Activated CD8-positive, alpha-beta memory T cell treated with anti-CD3 and anti-CD28 coated beads, Interleukin-2, amount 50 U/mL, for 4 hours (primary cell): ENCODE measurements at places on chromosomes 13 and 19.

DNA sequence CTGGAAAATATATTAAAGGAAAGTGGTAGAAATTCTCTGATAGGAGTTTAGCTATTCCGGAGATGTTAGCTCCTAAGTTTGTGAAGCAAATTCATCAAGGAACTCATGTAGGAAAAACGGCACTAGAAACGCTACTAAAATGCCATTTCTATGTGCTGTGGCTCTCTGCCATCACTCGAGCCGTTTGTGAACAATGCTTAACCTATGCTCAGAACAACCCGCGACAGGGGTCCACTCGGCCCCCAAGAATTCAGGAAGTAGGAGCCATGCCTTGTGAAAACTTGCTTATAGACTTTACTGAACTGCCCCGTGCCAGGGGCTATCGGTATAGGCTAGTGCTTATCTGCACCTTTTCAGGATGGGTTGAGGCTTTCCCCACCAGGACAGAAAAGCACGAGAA lies 14.2 kb upstream of the SLC15A1 start:
- DNase-seq = no peak

GRCh38 chr13:84645196-84646012 lies 763.1 kb upstream of the SLITRK1 start:
- no peak for DNase-seq

DNA sequence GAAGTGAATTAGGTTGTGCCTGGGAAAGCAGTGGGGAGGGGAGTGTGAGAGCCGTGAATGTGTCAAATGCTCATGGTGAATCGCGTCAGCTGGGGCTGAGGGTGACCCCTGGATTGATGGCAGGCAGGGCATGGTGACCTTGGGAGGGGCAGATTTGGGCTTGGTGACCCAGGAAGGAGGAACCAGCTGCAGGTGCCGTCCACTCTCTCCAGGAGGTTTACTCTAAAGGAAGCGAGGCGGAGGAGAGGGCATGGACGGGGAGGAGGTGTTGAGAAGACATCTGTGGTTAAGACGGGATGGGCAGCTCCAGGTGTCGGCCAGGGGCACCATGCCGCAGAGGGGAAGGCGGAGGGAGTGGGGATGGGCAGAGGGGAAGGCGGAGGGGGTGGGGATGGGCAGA lies 28.7 kb downstream of the TMEM255B start:
- peak; percentile 1 for DNase-seq

DNA sequence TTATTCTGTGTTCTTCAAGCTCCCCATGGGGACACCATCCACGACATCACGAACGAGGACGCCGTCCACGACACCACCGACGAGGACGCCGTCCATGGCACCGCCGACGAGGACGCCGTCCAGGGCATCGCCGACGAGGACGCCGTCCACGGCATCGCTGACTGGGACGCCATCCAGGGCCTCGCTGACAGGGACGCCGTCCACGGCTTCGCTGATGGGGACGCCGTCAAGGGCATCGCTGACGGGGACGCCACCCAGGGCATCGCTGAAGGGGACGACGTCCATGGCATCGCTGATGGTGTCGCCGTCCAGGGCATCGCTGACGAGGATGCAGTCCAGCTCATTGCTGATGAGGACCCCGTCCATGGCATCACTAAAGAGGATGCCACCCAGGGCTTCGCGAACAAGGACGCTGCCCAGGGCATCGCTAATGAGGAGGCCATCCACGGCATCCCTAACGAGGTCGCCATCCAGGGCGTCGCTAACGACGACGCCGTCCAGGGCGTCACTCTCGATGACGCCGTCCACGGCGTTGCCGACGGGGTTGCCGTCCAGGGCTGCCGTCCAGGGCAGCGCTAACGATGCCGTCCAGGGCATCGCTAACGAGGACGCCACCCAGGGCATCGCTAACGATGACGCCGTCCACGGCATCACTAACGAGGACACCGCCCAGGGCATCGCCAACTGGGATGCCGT lies 949.2 kb downstream of the TUBA3C start:
- DNase-seq = no peak

- DNase-seq = no peak
Measured at GRCh38 chr19:13908674-13909073, 2.7 kb downstream of the CC2D1A start.

- DNase-seq = no peak
Measured at GRCh38 chr13:32986552-32986951, 29.7 kb upstream of the KL start.

DNA sequence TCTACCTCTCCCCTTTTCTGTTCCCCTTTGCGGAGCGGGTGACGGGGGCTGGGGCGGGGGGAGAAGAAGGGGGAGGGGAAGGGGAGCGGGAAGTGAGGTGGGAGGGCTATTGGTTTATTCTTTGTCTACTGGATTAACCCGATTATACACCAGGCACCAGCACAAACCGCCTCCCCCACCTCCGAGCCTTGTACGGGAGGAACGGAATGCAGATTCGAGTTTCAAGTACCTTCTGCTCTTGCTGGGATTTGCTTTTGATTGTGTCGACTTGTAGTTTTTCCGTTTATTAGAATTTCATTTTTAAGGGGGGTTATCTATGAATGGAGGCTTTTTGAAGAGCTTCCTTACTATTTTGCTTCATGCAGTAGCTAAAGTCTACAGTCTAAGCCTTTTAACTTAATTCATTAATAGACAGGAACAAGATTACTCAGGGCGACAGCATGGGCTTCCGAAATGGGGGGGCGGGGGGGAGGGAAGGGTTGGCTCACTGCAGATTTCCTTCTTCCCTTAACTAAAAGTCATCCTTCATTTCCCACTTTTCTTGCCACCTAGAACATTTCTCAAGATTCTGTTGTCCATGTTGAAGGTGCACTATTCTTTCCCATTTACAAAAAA lies 937 bp upstream of the SPRY2 start:
- DNase-seq = no peak

DNA sequence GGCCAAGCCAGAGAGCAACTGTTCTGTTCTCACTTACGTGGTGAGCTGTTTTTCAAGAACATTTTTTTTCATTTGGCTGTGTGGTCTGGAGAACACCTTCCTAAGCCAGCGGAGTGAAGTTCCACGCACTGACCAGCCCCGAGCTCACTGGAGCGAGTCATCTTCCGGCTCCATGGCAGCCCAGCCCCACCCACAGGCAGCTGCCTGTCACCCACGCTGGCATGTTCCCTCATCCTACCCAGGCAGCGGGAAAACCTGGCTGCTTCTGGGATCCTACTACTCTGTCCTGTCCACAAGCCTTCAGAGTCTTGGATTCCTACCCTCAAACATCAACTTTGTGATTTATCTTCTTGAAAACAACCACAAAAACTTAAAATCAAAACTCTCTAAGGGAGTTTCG lies 76.2 kb downstream of the GGACT start:
- DNase-seq = no peak

GRCh38 chr19:9580728-9581127 lies 3.6 kb downstream of the ZNF121 start:
- DNase-seq = no peak

DNA sequence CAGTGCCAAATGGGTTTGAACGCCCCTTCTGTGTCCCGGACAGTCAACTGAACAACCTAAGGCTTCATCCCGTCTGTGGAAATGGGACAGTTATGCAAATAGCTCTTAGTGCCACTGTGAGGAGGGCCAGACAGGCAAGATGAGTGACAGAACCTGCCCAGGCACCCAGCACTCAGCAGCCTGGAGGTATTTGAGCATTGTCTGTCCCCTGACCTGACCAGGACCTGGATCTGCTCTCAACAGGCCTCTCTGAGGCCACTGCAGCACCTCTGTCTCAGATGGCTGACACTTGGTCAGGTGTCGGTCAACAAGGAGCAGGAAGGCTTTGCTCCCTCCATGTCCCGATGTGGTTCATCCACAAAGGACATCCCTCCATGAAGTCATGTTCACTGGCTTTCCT lies 67.9 kb downstream of the CCDC70 start:
- DNase-seq = no peak

GRCh38 chr19:40932008-40932959 lies 50.3 kb upstream of the CYP2A7 start:
- no peak for DNase-seq

DNA sequence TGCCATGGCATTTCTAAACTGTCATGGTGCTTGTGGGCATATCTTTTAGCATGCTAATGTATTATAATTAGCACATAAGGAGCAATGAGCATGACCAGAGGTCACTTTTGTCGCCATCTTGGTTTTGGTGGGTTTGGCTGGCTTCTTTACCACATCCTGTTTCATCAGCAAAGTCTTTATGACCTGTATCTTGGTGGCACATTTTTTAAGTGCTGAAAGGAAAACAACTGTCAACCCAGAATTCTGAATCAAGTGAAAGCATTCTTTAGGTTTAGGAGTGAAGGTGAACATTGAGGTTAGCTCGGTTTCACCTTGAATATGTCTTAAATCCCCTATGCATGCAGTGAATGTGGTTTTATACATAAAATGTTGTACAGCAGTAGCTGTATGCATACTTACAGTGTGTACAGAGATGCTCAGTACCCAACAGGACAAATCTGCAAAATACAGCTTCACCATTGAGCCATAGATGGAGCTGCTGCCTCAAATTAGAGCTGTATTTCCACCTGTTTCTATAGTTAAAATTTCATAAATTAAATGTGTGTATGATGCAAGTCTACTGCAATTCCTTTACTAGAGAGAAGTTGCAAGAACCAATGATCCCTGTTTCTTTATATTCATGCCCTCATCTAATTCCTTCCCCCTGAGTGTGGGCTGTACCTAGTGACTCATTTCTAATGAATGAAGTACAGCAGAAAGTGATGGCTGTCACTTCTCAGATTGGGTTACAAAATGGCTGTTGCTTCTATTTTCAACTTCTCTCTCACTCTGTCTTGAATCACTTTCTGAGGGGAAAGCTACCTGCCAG lies 25.2 kb upstream of the IGSF23 start:
- no peak for DNase-seq

GRCh38 chr13:77465603-77466195 lies 69.8 kb upstream of the SCEL start:
- no peak for DNase-seq

DNA sequence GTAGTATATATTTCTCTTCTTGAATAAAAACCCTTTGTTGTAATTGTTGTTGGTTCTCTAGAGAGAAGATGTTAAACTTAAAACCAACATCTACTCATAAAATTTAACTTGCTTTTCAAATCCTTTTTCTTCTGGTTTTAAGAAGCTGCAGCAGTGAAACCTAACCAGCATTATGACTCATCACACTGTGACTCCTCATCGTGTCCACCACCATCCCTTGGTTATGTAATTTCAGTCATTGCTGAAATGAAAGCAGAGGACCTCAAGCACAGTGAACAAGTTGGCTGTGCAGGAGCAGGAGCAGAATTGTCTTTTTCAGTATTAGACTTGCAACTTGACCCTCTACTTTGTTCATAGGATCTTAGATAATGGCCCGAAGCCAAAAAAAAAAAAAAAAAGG lies 64.9 kb upstream of the HTR2A start:
- DNase-seq = no peak

DNA sequence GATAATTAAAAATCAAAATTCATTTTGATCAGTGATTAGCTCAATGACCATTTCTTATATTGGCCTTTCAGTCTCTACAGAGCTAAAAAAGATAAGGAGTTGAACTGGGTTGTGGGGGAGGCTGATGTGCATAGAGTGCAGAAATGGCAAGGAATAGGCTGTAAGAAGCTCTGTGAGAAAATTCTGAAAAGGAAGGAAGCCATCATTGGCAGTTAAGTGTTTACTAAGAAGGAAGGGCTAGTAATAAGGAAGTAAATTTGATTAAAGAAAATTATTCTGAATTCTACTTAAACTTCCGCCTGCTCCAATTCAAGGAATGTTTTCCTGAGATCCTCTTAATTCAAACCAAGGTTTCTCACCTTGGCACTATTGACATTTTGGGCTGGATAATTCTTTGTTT lies 187.5 kb downstream of the MZT1 start:
- no peak for DNase-seq

GRCh38 chr19:43331435-43332010 lies 22.0 kb upstream of the CD177 start:
- DNase-seq = no peak

DNA sequence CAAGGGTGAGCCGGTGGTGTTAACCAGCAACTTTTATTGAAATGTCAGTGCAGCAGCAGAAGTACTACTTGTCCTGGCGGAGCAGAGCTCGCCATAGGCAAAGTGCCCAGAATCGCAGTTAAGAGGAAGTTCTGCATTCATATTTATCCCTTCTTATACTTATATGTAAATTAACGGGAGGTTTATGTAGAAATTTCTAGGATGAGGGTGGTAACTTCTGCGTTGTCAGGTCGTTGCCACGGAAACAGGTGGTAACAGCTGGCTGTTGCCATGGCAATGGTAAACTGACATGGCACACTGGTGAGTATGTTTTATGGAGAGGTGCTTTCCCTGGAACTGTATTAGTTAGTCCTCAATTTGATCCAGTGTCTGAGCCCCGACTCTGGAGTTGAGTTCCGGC lies 2494.9 kb upstream of the PCDH20 start:
- DNase-seq = no peak

- DNase-seq = no peak
Measured at GRCh38 chr13:63948045-63948444, 2532.4 kb upstream of the PCDH20 start.

DNA sequence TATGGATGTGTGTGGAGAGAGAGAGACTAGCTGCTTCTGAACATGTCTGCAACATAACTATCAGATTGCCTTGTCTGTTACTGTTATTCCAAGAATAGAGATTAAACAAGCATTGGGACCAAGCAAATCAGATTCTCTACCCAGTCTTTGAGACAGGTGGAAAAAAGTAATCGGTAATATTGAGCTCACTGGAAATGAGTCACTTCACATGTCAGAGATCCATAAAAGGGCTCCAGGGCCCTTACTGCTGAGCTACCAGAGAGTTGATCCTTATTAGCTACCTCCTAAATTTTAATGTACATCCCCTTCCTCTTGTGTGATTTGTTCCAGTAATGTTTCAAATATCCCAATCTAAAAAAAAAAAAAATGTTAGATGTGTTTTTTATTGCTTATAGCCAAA lies 2118.0 kb downstream of the PCDH9 start:
- DNase-seq = no peak

DNA sequence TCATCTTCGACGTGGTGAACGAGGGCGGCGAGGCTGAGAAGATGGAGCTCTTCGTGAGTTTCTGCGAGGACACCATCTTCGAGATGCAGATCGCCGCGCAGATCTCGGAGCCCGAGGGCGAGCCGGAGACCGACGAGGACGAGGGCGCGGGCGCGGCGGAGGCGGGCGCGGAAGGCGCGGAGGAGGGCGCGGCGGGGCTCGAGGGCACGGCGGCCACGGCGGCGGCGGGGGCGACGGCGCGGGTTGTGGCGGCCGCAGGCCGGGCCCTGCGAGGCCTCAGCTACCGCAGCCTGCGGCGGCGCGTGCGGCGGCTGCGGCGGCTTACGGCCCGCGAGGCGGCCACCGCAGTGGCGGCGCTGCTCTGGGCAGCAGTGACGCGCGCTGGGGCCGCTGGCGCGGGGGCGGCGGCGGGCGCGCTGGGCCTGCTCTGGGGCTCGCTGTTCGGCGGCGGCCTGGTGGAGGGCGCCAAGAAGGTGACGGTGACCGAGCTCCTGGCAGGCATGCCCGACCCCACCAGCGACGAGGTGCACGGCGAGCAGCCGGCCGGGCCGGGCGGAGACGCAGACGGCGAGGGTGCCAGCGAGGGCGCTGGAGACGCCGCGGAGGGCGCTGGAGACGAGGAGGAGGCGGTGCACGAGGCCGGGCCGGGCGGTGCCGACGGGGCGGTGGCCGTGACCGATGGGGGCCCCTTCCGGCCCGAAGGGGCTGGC lies 52.6 kb downstream of the MAP4K1 start:
- peak; percentile 26 for DNase-seq
